ENCODE measurements at places on chromosomes 13 and 19.

DNA sequence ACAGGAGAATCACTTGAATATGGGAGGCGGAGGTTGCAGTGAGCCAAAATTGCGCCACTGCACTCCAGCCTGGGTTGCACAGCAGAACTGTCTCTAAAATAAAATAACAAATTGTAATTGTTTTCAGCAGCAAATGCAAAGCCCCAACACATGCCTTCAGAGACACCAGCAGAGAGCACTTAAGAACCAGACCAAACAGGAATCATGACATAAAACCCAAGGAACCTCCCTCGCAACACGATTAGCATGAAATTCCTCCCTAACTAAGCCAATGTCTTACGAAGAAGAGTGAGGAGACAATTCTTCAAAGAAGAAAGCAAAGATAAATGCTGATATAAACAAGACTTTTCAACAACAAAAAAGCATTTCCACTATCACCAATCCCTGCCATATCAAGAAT lies 40.1 kb downstream of the PSPC1 start:
- no peak for DNase-seq

DNA sequence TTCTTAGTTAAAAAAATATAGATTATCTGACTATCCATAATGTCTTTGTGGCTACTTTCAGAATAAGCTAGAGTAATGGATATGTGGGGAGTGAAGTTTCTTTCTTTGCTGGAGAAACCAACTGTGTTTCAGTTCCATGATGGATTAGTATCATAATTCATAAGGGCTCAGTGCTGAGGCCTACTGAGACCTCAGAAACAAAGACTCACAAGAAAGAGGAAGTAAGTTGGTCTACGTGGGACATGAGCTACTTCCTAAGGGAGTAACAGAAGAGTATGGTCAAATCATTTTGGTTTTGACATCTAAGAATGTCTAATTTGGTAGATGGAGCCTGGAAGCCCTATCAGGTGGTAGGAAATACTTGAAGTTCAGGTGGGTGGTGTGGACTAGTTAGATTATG lies 99.0 kb upstream of the HTR2A start:
- DNase-seq = no peak

DNA sequence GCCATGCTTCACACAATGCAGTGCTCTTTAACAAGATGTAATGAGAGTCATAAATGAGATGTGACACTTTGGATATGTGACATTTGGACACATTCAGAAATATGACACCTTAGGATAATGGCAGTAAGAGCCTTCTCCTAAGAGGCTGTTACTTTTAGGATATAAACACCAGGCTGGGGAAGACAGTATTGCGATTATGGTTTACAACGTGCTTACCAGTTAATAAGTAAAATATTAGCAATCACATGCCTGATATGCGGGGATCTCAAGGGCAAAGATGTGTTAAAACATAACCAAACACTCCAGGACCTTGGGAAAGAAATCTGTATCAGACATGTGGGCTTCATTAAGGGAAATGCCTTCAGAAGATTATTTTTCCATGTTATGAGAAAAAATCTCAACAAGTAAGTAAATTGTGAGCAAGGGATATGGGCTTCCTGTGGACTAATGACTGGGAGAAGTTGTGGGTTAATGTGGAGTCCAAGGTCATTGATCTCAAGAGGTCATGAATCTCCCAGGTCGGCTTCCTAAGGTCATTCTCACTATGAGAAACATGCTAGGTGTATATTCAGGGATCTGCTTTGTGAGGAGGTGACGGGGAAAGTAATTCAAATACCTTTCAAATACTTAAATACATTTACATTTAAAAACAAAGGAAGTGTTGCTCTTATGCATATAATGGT lies 105.3 kb downstream of the STARD13 start:
- DNase-seq = no peak

DNA sequence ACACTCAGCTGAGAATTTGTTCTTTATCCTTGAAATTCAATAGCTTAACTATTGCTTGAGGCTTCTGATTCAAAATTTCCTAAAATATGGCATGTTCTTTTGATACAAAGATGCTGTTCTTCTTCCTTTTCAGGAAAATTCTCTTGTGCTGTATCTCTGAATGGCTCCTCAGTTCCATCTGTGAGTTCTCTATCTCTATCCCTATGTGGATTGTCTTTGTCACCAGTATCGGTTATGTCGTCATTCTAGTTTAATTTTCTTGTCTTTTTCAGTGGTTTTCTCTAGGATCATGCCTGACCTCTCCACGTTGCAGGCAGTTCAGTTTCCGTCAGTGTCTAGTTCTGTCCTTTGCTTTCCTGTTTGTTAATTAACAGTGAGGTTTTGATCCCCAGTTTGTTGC lies 104.6 kb upstream of the GJB6 start:
- no peak for DNase-seq

- peak; percentile 75 for DNase-seq
Measured at GRCh38 chr19:10936661-10937084, 8.1 kb downstream of the TIMM29 start.

DNA sequence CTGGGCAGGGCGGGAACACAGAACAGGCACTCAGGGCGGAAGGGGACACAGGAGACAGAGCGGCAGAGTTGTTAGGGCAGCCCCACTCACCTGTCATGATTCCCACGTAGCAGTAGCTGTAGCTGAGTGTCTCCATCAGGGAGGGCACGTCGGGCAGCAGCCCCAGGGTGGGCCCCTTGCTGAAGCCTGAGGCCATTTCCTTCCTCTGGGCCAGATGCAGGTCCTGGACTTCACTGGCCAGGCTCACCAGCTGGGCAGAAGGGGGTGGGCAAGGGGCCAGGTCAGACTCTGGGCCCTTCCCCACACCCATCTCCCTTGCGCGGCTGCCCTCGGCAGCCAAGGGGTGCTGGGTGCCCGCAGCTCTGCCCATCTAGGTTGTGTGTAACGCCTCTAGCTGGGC lies 5.9 kb downstream of the MBOAT7 start:
- DNase-seq = no peak

DNA sequence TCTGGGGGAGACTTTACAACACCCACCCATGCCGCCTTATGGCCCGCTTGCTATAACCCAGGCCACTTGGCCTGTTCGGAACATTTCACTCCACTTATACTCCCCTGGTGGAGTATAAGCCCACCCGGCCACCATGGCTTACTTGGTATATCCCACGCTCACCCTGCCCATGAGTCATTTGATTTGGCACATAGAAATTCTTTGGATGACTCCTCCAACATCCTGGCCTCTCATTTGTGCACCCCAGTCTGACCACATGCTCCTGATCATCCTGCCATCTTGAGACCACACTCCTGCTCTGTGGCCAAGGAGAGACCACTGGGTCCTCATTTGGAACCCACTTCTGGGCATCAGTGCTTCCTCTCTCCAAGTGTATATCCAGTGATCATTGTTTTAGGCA lies 5.2 kb downstream of the SPACA6 start:
- DNase-seq = peak; percentile 45

Measured in fibroblast of skin of abdomen (primary cell).